Activated CD8-positive, alpha-beta memory T cell treated with anti-CD3 and anti-CD28 coated beads for 1 hour (primary cell): ENCODE measurements at places on chromosomes 7 and 10.

DNA sequence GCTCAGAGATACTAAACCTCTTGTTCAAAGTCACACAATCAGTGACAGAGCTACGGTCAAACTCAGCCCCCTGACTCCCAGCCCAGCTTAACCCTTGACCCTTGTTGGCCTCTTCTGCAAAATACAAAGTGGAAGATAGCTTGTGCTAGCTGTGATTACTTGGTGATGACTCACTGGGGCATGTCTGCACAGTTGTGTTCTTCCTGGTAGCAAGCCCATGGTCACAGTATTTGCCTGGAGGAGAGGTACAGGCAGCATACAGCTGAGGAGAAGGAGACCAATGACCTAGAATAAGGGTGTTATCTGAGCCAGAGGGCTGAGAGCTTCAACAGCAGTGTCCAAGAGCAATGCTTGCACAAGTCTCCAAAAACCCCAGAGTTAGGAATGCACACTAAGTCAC, 5.7 kb upstream of the HSPA12A start:
- DNase-seq: no peak

GRCh38 chr10:84876116-84876999, 548.0 kb downstream of the CCSER2 start:
- no peak for DNase-seq

GRCh38 chr7:79180533-79180932, 272.9 kb downstream of the MAGI2 start:
- no peak for DNase-seq

DNA sequence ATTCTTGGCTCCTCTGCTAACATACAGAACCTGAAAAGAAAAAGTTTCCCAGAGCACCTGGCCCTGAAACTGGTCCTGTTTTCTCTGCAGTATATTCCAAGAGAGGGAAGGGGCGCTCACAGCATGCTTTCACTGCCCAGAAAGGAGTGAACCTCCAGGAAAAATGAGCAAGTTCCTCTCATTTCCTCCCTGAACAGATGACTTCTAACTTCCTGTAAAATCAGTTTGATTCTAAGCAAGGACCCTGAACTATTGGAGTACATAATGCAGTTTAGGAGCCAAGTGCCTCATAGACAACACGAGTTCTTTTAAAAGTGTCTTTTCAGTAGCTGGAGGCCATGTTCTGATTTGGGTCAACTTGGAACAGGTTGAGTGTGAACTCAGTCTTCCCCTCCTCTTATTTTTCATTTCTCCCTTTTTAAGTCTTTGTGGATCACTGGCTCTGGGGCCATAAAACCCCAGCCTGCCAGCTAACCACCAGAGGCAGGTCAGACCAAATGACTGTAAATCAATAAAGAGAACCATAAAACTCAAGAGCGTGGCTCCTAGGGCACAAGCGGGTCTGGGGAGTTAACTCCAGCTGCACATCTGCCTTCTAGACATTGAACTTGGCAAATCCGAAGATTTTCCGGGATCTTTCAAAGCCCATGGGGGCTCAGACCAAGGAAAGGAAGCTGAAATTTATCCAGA, 5.9 kb upstream of the LRRC18 start:
- DNase-seq: no peak

DNA sequence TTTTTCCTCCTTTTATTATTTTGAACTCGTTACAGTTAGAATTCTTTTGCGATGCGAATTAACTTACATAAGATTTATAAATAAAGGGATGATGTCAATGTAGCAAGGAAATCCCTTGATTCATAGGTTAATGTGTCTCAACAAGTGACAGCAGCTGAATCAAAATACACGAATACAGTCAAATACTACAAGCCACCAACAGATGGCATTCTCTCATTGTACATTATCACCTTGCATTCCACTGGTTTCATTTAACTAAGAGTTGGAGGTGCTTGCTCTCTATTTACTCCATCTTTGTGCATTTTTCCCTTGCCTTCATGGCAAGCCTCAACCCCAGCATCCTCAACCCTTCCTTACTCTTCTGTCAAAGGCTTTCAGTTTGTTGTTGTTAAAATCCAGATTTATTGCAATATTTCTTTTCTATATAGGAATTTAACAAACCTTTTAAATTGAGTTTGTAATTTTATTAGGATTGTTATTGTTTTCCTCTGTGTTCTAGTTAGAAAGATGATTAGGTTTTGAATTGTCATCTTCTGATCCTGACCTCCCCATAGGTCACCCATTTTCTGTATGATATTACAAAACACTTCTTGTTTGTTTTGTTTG, 78.3 kb downstream of the SLC25A40 start:
- no peak for DNase-seq

DNA sequence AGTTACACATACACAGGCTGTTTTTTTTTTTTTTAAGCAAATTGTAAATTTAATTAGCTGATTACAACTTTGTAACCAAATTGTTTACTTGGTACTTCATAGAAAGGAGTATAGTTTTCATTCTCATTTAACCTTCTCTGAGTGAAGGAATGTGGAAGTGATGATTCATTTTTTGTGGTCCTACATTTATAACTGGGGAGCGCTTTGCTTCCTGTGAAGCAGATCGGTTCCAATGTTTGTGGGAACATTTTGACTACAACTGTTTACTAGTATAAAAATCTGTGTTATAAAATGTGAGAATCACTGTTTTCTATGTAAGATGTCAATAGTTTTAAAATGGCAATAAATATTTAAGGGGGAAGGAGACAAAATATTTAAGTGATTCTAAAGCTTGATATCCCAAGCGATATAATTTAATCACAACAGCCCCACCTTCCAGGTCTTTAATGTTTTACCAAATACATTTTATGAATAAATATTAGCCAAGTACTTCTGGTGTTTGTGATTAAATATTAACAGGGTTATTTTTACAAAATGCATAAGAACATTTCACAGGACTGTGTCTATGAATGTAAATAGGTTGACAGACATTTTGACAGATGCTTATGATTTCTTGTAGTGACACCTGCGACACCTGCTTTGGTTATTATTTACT, 57.1 kb downstream of the NXPH1 start:
- DNase-seq: no peak

- no peak for DNase-seq
Measured at GRCh38 chr7:22240904-22241571, 115.9 kb downstream of the RAPGEF5 start.

DNA sequence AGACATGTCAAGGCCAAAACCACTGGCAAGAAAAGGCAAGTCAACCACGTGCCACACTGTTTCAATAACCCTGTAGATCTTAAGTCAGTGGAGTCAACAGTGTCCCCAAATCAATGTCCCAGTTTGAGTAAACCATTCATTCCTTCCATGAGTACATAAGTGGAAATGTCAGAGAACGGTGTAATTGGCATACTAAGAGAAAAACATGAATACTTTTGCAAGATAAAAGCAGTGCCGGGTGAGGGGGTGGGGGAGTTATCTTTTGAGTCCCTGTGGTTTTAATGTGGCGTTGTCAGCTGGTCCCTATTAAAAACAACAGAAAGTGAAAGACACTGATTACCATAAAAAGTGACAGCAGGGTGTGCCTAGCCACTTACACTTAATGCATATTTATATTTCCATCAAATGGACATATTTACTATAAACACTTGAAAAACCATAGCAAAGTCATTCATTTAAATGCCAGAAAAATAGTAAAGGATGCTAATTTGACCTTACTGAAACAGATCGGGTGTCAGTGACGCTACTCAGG, 37.8 kb downstream of the RSU1 start:
- no peak for DNase-seq

DNA sequence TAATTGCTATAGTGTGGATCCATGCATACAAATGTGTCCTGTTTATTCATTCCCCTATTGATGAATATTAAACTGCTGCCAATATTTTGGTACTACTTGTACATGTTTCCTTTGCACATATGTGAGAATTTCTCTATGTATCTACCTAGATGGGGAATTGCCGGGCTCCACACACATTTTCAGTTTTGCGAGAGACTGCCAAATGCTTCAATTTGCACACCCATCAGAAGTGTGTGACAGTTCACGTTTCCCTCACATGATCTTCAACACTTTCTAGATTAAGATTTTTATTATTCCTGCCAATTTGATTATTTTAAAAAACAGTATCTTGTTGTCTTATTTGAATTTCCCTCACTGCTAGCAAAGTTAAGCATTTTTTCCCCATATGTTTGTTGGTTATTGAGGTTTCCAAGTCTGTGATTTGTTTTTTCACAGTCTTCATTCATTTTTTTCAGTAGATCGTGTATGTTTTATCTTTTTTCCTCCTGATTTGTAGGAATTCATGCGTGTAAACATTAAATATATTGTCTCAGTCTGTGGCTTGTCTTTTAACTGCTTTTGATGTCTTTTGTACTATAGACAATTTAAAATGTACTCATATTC, 2.4 kb upstream of the KLF14 start:
- no peak for DNase-seq

DNA sequence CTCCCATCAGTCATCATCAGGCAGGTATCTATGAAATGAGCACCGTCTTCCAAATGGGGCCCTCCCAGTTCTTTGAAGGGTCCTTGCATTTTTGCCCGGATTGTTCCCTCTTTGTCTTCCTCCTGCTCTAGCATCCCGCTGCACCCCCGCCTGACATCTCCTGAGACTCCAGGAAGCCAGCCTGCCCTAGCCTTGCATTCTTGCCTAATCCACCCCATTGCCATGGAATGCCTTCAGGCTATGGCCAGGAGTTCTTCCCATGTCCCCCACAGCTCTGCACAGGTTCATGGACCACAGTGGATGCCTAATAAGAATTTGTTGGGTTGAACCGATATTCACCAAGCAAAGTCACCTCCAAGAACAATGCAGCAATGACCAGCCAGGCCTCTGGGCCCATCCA, 62.1 kb downstream of the ZMIZ1 start:
- DNase-seq: no peak

- DNase-seq: no peak
Measured at GRCh38 chr7:17329440-17329839, 31.0 kb downstream of the AHR start.

- DNase-seq: no peak
Measured at GRCh38 chr7:3568516-3568915, 267.5 kb downstream of the SDK1 start.

DNA sequence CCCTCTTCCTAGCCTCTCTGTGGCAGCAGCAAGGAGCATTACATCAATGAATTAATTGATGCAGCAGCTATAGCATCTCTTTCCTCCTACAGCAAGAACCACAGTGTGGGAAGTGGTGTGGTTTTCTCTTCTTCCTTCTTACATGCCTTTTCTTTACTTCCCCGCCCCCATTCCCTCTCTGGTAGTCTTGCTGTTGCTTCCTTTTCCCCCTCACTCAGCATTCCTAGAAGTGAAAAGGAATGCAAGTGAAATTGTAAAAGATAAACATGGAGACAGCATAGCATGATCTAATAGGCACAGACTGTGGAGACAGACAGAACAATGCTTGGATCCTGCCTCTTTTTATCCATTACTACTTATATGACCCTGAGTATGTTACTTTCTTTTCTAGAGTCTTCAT, 370.5 kb upstream of the BMPER start:
- no peak for DNase-seq
